ENCODE measurements at places on chromosomes 4 and X.

- DNase-seq: no peak
These were observed 126.9 kb downstream of the MFAP3L start for GRCh38 chr4:169899295-169899694.

DNA sequence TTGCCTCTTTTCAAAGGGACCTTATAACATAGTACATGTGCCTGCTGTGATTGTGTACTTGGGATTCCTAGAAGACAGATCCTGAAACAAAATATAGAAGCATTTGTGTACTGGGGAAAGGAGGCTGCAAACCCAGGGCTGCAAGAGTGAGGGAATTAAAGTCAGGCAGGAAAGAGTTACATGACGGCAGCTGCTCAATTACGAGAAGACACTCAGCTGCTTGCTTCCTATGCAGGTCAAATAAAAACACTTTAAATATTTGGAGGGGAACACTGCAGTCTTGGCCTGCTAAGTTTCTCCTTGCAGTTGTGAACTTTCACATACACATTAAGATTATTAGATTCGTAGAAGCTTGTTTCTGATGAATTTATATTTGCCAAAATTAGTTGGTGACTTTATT, 191.9 kb upstream of the CXCL13 start:
- DNase-seq: no peak

DNA sequence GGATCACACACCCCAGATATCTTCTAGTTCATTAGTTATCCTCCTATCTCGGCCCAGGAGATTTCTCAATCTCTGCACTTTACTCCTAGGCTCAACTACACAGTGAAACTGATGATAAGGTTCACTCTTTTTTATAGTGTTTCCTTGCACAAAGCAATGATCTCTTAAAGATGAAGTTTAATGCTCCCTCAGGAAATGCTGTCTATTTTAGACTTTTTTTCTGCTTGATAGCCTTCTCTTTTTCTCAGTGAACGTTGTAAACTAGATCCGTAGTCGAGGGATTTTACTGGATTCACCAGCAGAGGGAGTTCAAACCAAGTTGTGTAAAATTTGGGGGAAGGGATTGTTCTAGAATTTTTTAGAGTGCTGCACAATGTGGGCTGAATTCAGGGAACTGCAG, 269.6 kb downstream of the GBA3 start:
- DNase-seq: no peak

DNA sequence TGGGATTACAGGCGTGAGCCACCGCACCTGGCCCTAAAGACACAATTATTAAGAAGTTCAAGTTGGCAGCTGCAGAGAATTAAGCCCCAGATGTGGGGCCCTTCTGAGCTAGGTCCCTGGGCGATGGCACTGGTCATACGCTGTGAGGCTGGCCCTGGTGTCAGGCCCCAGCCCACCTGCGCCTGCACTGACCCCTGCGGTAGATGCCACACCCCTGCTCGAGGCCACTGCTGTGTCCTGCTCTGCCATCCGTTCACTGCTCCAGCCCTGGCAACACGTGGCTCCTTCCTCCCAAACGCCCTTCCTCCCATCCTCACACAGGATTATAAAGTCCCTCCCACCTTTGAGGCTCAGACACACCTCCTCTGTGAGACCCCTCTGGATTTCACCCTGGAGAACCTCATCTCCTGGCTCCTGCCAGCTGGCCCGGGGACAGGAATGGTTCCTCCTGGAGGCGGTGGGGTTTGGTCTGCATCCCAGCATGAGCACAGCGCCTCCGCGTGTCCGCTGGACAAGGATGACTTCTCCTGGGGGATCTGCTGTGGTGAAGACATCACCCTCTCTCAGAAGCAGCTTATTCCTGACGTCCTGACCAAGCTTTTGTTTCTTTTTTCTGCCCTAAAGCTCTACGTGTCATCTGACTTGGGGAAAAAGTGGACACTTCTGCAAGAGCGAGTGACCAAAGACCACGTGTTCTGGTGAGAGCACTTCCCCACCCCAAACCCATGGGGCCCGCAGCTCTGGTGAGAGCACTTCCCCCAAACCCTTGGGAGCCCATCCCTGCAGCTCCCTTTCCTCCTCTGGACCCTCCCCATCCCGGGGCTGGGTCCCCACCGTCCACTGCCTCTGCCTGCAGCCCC, 219.0 kb upstream of the PSAPL1 start:
- DNase-seq: no peak

DNA sequence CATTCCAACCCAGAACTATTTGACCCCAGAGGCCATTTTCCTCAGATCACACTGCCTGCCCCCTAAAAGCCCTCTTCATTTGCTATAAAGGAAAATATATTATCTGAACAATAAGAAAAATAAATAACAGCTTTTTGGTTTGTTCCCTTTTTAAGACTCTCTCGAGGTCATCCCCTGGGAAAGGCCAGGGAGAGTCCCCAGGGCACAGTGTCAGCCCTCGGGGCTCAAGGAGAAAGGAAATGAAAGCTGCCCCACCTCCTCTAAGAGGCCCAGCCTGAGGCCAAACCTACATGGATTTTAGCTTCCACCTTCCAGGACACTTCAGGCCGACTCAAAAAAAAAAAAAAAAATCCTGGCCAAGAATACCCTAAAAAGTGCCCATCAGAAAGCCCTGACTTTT, 97.6 kb downstream of the SH3KBP1 start:
- no peak for DNase-seq

- DNase-seq: no peak
These were observed 50.7 kb upstream of the KIT start for GRCh38 chr4:54607067-54607466.

DNA sequence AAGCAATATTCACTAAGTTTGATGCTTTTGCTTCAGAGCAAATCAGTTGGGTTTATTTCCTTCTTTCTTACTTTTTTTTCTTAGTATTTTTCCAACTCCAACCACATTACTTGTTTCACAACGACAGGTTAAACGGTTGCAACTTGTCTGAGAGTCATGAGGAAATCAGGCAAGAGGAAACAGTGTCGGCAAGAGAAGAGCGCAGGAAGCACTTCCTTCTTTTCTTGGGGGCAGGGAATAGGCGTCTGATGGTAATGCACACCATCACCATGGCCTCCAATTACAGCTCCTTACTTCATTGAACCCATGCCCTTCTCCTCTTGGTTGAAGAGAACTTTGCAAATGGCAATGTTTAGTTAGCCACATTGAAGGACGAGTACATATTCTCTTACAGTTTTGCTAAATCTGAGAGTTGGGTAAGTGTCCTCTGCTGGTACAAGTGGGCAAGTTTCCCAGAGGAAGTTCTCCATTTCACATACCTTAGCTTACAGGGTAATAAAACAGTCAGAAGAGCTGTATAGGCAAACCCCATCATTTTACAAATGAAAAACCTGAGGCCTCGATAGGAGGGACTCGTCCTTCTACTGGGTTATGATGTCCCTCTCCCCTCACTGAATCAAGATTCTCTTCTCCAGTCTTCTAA, 8.3 kb upstream of the CXCL8 start:
- DNase-seq: no peak

DNA sequence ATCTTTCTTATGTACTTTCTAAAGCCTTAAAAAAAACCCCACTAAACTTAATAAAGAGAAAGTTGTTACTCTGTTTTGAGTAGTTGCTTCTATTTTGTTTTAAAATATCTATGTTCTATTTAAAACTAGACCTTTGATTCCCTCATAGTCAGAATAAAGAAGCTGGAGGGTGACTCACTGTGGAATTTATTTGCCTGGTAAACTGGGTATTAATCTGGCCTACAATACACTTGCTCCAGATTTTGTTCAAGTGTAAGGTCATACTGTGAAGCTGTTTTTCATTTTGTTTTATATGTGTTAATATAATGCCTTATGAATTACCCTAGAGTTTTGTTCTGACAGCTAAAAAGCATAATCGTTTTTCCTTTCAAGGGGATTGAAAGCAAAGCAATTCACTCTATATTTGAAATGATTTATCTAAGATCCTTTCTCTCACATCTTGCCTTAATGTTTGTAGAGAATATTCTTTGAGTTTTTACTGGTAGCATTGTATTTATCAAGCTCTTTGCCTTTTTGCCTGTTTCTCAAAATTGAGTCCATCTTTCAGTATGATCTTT, 277.4 kb upstream of the PITX2 start:
- no peak for DNase-seq

- no peak for DNase-seq
These were observed 477 bp upstream of the HAND2 start for GRCh38 chr4:173530326-173531085.

DNA sequence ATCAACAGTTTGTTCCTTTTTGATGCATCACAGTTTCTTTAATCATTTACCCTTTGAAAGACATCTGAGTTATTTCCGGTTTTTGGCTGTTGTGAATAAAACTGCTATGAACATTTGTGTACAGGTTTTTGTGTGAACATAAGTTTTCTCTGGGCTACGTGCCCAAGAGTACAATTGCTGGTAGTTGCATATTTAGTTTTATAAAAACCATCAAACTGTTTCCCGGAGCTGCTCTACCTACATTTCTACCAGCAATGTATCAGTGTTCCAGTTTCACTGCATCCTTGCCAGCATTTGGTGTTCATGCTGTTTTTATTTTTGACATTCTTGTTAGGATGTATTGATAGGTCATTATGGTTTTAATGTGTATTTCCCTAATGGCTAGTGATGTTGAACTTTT, 17.3 kb downstream of the KDM6A start:
- no peak for DNase-seq

GRCh38 chrX:20715176-20715575, 448.5 kb upstream of the RPS6KA3 start:
- DNase-seq: no peak

GRCh38 chr4:87965501-87965975, 10.0 kb upstream of the SPP1 start:
- DNase-seq: no peak

- no peak for DNase-seq
These were observed 8.3 kb downstream of the ARHGAP10 start for GRCh38 chr4:147740176-147740575.

DNA sequence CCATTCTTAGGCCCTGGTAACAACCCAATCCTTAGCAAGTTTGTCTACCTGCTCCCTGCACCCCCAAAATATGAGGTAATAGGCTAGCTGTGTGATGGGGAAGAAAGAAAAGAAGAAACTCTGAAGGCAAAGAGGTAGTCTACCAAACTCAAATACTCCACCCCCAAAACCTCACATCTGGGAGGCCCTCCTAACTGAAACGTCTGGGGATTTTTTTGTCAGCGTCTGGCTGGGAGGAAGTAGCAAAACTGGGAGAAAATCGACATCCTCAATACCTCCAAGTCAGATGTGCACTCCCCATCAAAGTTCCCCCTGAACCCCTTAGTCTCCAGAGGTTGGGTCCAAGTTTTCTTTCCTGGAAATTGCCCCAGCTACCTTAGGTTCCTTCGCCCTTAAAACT, 1.0 kb downstream of the LAMP2 start:
- no peak for DNase-seq

GRCh38 chr4:11505221-11505971, 76.7 kb upstream of the HS3ST1 start:
- peak; percentile 11 for DNase-seq

DNA sequence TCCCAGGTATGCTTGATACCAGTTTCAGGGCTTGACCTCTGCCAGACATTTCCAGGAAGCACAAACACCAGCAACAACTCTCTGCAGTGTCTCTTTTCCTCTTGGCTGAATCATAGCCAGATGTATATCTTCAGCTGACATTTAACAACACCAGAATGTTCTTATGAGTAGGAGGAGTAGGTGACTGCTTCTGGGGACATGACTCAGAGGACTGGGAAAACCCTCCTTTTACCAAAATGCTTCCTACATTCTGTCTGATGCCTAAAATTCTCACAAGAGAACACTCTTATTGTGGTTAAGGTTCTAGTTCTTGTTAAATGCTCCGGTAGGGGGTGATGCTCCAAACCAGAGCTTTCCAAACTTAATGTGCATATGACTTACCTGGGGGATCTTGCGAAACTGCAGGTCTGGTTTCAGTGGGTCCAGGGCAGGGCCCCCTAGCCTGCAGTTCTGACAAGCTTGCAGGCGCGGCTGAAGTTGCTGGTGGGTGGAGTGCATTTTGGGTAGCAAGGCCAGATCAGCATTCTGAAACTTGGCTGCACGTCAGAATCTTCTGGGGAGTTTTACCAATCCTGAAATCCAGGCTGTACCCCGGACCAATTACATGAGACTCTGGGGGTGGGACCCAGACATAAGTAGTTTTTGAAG, 329.3 kb upstream of the RPS6KA3 start:
- no peak for DNase-seq

DNA sequence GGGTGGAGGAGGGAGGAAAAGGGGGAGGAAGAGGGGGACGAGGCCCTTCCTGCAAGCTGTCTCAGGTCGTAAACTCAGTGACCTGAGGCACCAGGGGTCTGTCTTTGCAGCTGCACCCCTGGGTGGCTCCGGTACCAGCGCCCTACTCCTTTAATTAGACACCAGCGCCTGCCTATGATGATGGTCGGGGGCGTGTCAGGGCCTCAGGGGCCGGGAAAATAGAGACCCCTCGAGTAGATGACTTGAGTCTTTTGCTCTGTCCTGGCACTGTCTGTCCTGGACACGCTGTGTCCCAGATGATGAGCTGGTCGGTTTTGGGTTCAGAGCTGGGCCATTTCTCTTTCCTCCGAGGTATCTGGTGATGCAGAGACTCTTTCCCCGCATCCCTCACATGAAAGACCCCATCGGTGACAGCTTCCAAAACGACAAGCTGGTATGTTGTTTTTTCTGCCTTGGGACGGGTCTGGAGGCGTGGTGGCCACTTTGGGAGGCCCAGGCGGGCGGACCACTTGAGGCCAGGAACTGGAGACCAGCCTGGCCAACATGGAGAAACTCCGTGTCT, 11.2 kb downstream of the SLC25A6 start:
- no peak for DNase-seq

DNA sequence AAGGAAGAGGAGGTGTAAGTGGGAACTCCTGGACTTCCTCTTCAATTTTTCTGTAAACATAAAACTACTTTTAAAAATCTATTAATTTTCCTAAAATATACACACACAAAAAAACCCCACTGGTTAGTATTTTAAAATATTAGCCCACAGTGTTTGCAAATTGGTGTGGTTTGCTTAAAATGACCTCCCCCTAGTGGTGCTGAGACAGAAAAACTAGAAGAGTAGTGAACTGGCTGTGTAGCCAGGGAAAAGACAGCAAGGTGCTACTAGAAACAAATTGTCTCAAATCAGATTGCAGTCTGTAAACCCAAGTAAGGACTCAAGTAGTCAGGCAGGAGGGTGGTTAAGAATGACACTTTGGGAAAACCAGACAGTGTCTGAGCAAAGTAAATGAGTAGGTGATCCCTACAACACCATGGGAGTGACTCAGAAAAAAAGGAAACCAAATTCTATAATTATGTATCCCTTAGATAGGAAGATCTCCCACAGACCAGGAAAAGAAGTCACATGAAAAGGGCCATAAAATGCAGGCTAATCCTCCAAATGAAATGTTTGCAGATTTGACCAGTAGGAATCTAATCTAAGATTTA, 26.0 kb downstream of the AMTN start:
- DNase-seq: no peak

DNA sequence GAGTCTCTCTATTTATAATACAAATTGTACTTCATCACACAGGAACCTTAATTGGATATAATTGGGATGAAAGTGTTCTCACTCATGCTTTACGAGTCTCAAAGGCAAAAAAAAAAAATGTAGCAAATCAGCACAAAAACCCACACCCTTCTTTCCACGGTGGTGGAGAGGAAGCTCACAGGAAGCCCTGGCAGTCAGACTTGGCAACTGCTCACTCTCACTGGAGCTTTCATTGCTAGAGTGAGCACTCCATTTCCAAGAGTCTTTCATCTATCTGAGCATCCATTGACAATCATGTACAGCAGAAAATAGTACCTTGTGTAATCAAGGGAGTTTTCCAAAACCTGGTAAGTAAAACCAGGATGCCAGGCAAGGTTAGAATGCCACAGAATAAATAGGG, 2159.4 kb upstream of the AGA start:
- no peak for DNase-seq

- no peak for DNase-seq
These were observed 97.4 kb downstream of the AASDH start for GRCh38 chr4:56289934-56290333.

Data from activated T-helper 2 cell treated with anti-CD3 and anti-CD28 coated beads, Interferon-gamma antibody, Interleukin-2, Interleukin-4, amounts not matched to agents 10 μg/mL and 5 μg/mL and 100 μg/mL, durations not matched to agents 14 hours and 24 hours and 36 hours (primary cell).